Smooth muscle cell of bladder (primary cell): ENCODE measurements at places on chromosomes 13 and 19. TPM values are rescaled to one million over a fixed set of nuclear protein-coding genes. Genes with fewer than 3 reads are reported as not detected.

SOX1 gene
- total RNA-seq = not detected in 2 replicates

ZNF526 gene
- total RNA-seq = 5.7 and 8.4 TPM in 2 replicates

AMH gene
- 0.28 and 0.46 TPM in 2 replicates for total RNA-seq

SMIM44 gene
- total RNA-seq = not detected in 2 replicates

PLIN4 gene
- 0.14 and 1.3 TPM in 2 replicates for total RNA-seq

IFNL1 gene
- not detected in 2 replicates for total RNA-seq

ZNF460 gene
- 69.1 and 78.3 TPM in 2 replicates for total RNA-seq

LAIR2 gene
- total RNA-seq = not detected in 2 replicates

UBE2L5 gene
- total RNA-seq = 0.09 TPM in 1 of 2 replicates, not detected in the other

MAB21L1 gene
- total RNA-seq = 0.09 and 0.43 TPM in 2 replicates

TMTC4 gene
- 18.3 and 19.9 TPM in 2 replicates for total RNA-seq

PSG2 gene
- not detected in 2 replicates for total RNA-seq

PEG3 gene
- 0.55 and 0.85 TPM in 2 replicates for total RNA-seq

BBC3 gene
- 11.7 and 16.5 TPM in 2 replicates for total RNA-seq

ZFP82 gene
- total RNA-seq = 3.7 and 5.4 TPM in 2 replicates

POSTN gene
- total RNA-seq = 396 and 434 TPM in 2 replicates

ELSPBP1 gene
- total RNA-seq = not detected in 2 replicates

PLVAP gene
- 0.65 TPM in 1 of 2 replicates, not detected in the other for total RNA-seq
